Activated CD4-positive, alpha-beta T cell treated with anti-CD3 and anti-CD28 coated beads, Interleukin-2, amount 50 U/mL, for 4 hours (primary cell): ENCODE measurements at places on chromosomes 16 and 17.

GRCh38 chr16:48383009-48383876, 2.0 kb downstream of the SIAH1 start:
- no peak for DNase-seq

DNA sequence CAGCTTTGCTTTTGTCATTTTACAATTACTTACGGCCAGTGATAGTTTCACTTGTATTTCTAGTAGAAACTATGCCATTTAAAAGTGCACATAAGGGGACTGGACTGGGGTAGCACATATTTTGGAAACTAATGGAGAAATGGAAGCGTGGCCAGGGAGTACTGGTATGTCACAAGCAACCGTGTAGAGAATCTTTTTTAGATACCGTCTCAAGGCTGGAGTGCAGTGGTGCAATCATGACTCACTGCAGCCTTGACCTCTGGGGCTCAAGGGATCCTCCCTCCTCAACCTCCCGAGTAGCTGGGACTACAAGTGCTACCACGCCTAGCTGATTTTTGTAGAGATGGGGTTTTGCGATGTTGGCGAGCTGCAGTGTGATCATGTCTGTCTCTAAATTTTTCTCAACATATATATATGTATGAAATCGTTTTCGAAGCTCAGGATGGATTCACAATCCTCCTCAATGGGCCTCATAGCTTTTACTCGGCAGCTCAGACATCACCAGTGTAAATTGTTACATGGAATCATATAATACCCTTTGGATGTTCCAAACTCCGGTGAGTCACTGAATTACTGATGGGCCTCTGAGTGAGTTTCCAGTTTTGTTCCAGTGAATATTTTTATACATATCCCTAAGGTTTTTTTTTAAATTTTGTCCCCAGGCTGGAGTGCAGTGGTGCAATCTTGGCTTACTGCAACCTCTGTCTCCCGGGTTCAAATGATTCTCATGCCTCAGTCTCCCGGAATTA, 51.7 kb downstream of the ZNF778 start:
- no peak for DNase-seq

DNA sequence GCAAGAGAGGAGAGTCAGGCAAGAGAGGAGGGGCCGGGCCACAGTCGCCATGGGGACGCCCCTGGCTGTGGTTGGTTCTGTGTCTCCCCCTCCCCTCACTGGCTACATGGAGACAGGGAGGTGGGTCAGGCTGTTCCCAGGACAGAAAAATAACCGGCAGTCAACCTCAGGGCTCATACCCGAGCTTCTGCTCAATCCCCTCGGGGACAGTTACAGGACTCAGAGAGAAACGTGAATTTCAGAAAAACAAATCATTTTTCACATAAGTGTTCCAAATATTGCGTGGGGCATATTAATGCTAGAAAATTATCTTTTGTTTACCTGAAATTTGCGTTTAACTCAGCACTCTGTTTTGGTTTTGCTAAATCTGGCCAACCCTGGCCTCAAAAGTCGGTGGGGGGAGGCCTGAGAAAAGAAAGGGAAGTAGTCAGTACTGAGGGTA, 22.2 kb upstream of the CPSF4L start:
- DNase-seq = no peak

GRCh38 chr16:70808371-70808770, 7.4 kb upstream of the VAC14 start:
- no peak for DNase-seq

GRCh38 chr17:45768000-45768399, 16.1 kb upstream of the CRHR1 start:
- no peak for DNase-seq

GRCh38 chr16:35141303-35141702, 1681.9 kb downstream of the TP53TG3F start:
- DNase-seq = no peak

- no peak for DNase-seq
Observed at GRCh38 chr16:69179328-69180010, 7.5 kb upstream of the SNTB2 start.

- DNase-seq = no peak
Observed at GRCh38 chr17:70089513-70090148, 14.6 kb downstream of the KCNJ16 start.

- no peak for DNase-seq
Observed at GRCh38 chr16:53449816-53450517, 15.7 kb downstream of the RBL2 start.

GRCh38 chr17:45918241-45918745, 23.9 kb downstream of the MAPT start:
- DNase-seq = no peak
